ENCODE measurements at places on chromosomes 6 and 20.

GRCh38 chr6:42537536-42537935 lies 26.3 kb upstream of the UBR2 start:
- DNase-seq, result no peak

DNA sequence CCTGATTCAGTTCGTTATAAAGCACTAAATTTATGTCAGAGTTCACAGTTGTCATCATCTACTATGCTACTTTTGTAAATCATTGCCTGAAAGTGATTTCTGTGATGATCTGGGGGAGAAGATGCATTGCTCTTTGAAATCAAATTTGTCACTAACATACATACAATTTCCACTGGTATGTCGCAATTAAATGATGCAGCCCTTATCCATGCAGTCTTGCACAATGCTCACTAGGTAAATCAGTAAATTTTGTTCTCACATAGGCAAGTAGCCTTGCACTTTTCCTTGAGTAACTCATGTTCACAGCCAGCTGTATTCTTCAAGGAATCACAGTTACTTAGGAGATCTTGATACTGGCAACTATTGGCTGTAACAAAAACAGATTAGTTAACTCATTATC lies 20.8 kb downstream of the CRISP2 start:
- DNase-seq, result no peak

DNA sequence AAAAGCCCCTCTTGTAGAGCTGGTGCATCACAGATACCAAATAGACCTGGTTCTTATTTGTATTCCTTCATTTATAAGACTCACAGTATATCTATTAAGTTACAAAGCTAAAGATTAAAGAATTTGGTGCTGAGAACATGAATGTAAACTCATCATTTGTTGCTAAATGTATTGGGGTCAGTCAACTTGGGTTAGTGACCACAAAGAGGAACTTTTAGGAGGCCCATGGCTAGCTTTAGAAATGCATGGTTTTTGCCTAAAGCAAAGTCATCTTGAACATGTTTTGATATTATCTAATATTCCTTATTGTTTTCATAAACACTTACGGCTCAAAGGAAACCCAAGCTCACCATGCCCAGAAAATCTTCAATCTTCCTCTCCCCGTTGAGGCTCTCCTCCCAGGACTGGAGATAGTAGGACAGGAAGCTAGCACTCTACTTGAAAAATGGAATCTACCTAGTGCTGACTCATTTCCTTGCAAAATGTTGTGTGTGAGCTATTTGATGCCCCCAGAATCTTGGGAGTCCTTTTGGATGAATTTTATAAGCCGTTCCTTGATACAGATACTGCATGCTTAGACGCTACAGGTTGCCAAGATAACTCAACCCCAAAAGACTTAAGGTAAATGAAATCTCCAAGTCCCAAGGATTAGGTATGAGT lies 121.4 kb downstream of the BMP2 start:
- no peak for DNase-seq

GRCh38 chr6:12324748-12325147 lies 34.6 kb downstream of the EDN1 start:
- no peak for DNase-seq

DNA sequence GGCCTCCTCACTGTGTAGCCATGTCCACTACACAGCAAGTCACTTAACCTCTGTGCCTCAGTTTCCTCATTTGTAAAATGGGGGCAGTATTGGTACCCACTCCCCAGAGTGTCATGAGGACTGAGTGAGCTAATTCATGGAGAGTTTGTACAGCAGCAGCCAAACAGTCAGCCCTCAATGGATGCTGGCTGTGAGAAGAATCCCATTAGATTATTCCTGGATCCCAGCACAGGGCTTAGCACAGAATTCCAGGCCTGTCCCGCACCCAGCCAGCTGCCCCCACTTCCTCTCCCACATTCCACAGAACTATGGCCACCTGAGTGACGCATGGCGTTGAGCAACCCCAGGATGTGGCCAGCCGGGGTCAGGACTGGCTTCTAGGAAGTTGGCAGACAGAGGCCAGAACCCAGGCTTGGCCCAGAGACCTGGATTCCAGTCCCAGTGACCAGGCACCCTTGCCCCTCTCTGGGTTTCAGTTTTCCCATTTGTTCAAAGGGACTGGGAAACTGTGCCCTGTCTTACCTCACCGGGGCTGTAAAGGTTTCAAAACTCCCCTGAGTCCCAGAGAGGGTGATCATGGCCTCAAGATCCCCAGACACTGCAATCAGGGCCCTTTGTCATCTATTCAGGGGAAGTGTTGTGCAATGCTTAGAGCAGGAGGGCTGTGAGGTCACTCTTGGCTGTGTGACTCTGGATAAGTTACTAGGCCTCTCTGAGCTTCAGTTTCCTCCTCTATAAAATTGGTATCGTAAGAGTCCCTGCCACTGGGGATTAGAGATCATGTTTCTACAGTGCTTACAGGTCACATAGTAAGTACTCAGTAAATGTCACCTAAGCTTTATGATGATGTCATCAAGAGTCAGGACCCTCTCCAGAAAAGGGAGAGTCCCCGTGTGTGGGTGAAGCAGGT lies 3.0 kb upstream of the TGM2 start:
- DNase-seq, result no peak
